ENCODE measurements at places on chromosomes 4 and X. TPM values are rescaled to one million over a fixed set of nuclear protein-coding genes. Genes with fewer than 3 reads are reported as not detected.

DNA sequence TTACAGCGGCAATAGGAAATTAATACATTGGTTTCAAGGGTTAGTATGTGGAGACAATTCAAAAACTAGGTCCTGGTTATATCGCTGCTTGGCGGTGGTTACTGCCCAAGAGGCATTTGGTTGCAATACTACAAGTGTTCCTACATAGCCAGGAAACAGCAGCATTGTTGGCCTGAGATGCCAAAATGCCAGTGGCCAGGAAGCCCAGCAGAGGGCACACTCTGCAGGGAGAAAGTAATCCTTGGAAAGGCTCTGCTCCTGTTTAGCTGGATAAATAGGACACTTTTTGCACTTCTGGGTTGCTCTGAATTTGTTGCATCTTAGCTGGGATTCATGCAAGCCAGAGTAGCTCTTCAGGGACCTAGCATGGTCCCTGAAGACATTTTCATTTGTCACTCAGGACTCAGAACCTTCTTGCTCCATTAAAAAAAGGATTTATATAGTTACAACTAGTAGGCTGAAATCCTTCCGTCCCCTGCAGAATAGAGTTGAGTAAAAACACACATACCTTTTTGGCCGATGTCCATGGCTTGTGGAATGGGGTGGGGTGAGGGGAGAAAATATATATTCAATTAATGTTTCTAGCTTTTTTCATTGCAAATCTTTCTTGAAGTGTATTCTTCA, 8.1 kb upstream of the GPR119 start:
- DNase-seq, result peak; percentile 56
- no peaks in the 10 kb centered on the region for H3K27me3 ChIP-seq
- H3K27ac ChIP-seq, result no peak overlapping the region
- no peaks in the 10 kb centered on the region for H3K36me3 ChIP-seq
- no peaks in the 10 kb centered on the region for H3K4me1 ChIP-seq

Gene NDNF
- total RNA-seq, result 0.89 TPM

Gene YY2
- 5.7 TPM for total RNA-seq

Gene TMEM35A
- total RNA-seq, result 4.3 TPM

Gene USP17L30
- not detected for total RNA-seq

Gene NPY2R
- total RNA-seq, result not detected
